NCI-H2081 treated with DMSO at 0.1 percent for 48 hours (cell line): ENCODE measurements at places on chromosomes 2 and 18.

- no peak for DNase-seq
Measured at GRCh38 chr2:159265171-159265576, 21.3 kb downstream of the WDSUB1 start.

- no peak for DNase-seq
Measured at GRCh38 chr18:495017-495416, 5.5 kb downstream of the COLEC12 start.

DNA sequence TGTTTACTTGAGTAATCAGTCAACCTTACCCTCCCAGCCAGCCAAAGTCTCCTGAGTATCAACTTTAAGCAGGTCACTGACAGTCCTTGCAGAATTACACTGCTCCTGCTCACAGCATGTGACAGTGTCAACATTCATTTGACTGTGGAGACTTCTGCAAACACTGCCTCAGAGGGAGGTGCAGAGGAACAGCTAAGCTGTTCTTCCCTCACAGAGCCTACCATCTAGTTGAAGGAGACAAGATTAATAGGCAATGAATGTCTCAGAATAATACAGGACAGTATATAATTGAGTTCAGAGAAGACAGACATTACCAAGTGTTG, 11.9 kb downstream of the SLC14A2 start:
- DNase-seq: no peak

GRCh38 chr18:2240311-2240705, 331.0 kb downstream of the METTL4 start:
- DNase-seq: no peak

GRCh38 chr2:128379021-128380015, 60.6 kb upstream of the HS6ST1 start:
- DNase-seq: no peak

GRCh38 chr18:51149670-51150069, 47.8 kb downstream of the MEX3C start:
- DNase-seq: no peak

GRCh38 chr2:33220533-33220932, 255.9 kb upstream of the RASGRP3 start:
- DNase-seq: no peak

DNA sequence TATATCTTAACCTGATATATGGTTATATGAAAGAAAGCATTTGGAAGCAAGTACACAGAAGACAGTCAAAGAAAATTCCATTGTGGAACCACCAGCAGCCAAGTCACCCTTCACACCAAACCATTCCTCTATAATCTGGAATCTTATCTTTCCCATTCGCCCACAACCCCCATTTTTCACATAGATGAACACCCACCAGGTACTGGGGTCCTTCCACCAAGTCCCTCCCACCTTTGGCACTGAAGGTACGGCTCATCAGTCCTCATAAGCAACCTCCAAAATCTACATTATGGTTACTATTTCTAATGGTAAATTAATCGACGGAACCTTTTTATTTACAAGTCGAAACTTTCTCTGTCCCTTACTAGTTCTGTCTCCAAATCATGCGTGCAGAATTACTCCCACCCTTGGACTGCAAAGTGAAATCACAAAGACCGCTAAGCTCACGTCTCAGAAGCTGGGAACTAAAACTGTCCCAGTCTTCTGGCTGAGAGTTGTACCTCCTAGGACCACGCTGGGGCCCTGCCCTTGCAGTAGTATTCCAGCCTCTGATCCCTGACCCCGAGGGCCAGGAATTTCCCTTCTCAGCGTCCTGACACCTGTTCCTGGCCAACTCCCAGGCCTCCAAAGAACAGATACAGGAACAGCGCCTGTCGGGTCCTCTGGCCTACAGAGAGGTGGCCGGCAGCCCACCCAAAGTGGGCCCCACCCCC, 702 bp downstream of the OLA1 start:
- DNase-seq: no peak

GRCh38 chr2:8630676-8631464, 51.0 kb upstream of the ID2 start:
- no peak for DNase-seq

- DNase-seq: no peak
Measured at GRCh38 chr2:217797661-217798069, 205.1 kb downstream of the TNS1 start.

GRCh38 chr2:142745691-142746090, 131.8 kb upstream of the KYNU start:
- no peak for DNase-seq

DNA sequence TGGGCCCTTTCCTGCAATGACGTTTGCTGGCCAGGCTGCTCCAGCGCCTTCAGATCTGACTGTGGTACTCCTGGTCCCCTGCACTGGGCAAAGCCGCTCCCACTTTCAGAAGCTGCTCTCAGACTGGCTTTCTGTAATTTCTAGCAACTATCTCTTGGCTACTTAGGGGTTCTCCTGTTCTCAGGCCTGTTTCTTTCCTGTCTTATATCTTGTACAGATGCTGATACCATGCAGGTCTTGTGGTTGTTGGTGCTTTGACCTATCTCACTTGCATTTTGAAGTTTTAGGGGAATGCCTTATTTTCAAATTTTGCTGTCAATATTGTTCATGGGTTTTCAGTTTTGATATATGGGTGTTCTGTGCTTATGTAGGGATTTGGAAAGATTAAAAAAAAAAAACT, 145.8 kb downstream of the CLIP4 start:
- no peak for DNase-seq

DNA sequence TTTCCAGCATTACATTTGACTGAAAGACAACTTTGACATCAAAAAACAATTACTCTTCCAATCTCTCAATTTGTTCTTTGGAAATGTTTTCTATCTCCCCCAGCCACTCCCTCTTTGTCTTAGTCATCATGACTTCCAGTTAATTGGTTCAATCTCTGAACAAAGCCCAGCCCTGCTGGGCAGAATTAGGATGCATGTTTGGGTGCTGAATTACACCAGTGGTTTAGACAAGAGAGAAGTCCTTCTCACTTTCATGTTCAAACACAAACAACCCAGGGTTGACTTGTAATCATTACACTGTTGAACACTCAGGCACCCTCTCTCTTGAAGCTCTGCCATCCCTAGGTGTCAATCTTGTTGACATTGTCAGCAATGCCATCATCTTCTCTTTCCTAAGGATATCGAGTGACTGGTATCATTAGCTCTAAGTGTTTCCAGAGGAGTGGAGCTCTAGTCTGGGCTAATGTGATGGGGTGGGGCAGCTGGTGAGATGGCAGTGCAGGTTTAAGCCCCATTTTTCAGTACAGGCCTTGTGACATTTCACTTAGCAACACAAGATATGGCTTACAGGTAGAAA, 90.8 kb upstream of the MEIS1 start:
- DNase-seq: no peak

GRCh38 chr2:52369178-52369577, 1337.2 kb upstream of the NRXN1 start:
- DNase-seq: no peak

DNA sequence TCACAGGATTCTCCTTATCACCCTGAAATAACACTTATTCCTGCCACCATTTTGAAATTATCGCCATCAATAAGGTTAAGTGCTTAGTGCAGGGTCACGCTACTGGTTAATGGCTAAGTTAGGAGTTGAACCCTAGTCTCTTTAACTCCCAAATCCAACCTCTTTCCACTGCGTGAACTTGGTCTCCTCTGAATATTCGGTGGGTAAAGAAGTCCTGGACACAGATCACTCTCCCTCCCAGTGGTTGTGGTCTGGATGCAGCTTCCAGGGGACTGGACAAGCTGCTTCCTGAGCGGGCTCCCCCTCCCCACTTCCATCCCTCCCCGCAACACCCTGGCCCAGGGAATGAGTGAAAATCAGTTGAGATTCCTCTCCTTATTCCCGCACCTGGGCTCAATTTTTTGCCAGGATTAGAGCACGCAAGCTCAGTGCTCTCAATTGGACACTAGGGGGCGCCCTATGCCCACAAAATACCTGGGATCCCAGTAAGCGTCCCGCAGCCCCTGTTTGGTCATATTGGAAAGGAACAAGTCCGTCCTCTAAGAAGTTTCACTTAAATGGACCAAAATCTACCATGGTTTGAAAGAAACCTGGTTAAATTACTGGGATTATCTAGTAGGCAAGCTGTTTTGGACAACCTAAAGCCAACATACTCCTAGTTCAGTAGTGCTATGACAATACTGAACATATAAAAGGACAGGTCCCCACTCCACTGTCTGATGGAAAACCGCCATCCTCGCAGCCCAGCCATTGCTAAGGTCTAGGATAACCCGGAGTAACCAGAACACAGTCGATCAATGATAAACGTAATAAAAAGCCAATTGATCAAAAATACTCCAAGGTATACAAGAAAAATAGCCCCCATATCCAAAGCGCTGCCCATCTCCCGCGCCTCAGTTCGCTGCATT, 40.4 kb downstream of the DHRS9 start:
- peak; percentile 4 for DNase-seq

DNA sequence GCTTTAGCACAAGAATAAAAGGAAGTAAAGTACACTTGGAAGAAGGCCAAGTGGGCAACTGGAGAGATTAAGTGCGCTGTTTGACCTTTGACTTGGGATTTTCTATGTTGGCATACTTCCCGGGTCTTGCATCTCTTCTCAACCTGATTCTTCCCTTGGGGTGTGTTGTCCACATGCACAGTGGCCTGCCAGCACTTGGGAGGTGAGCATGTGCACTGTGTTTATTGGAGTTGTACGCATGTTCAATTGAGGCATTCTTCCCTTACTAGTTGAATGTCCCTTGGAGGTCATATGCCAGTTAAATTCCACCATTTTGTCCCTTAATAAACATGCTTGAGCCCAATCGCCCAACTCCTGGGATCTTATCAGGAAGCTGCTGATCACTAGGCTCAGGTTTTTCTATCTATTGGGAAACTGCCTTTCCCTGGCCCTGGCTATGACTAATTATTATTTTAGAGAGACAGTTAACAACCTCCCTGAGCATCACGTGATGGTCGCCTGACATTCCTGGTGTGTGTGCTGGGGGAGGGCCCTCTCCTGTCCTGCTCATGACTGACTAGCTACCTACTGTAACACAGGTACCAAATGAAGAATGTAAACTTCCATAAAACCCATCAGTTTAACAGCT, 62.5 kb upstream of the RAPGEF4 start:
- DNase-seq: no peak

DNA sequence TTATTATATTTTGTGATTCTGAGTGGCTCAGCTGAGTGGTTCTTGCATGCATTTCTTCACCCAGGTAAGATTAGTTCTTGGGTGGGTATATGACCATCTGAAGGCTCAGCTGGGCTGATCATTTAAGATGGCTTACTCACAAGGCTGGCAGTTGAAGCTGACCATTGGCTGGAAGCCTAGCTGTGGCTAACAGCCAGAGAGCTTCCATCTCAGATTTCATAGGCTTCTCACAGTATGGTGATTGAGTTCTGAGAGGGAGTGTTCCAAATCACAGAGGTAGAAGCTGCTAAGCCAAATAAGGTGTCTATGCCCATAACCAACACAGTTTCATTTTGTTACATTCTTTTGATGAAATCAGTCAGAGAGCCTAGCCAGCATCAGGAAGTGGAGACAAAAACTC, 117.4 kb upstream of the RPRM start:
- DNase-seq: peak; percentile 39

DNA sequence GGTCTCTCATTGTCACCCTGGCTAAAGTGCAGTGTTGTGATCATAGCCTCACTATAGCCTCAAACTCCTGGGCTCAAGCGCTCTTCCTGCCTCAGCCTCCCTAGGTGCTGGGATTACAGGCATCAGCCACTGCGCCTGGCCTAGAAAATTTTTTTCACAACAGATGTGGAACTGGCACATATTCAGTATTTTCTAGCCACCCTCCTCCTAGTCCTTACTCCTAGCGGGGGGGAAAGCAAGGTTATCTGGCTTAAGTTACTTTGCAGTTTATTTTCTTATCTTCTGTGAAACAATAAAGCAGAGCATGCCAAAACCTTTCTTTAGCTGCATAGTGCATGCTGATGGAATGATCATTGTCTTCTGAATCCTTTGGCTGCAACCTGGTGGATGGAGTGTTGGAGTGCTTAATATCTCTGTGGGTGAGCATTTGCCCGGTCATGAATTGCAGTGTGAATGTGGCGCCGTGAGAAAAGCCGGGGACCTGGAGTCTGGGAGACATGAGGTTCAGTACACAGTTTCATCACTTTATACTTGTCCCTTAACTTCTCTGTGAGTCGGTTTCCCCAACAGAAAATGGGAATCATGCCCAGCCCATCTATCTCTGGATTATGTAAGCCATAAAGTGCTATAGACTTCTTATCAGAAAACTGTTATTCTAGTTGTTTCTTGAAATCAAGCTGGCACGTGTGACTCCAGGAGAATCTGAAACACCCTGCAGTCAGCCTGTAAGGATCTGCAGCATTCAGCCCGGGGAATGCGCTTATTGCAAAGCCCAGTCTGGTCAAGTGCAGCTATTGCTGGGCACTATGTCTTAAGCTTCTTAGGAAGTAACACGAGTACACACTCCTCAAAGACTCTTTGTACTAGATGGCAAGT, 38.2 kb upstream of the MAP3K20 start:
- DNase-seq: no peak

DNA sequence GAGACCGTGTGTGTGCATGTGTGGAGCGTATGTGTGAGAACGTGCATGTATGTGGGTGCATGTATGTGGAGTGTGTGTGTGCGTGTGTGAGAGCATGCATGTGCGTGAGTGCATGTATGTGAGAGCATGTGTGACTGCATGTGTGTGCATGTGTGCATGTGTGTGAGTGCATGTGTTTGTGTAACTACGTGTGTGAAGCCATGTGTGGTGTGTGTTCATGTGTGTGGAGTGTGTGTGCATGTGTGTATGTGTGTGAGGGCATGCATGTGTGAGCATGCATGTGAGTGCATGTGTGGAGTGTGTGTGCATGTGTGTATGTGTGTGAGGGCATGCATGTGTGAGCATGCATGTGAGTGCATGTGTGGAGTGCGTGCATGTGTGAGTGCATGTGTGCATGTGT, 24.2 kb downstream of the TOGARAM2 start:
- DNase-seq: no peak

GRCh38 chr2:70692256-70692655, 75.7 kb downstream of the ADD2 start:
- DNase-seq: no peak

GRCh38 chr18:58534535-58535301, 94.2 kb downstream of the ALPK2 start:
- no peak for DNase-seq

DNA sequence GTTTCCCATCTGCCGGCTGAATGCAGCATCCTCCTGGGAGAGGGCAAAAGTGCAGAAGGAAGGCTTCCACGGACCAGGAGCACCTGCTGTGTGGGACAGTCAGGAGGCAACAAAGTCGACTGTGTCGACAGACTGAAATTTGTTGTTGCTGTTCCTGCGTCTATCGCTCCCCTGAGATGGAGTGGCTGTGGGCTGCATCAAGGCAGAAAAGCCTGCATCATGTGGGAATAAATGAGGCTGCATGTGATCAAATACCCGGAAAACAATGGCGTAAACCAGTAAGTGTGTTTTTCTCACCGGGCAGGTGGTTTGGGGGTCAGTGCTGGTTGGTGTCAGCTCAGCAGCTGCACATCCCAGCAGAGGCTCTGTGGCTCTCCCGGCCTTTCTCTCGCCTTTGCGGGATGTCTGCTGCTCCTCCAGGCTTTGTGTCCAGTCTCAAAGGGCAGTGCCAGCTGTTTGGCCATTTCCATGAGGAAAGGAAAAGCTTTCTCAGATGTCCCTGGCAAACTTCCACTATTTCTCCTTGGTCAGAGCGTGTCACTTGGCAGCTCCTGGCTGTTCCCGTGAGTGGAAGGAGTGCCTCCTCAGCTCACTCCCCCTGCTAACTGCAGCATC, 262.4 kb downstream of the NDUFA10 start:
- DNase-seq: no peak

GRCh38 chr2:148132412-148132811, 111.5 kb downstream of the MBD5 start:
- DNase-seq: no peak
